Left kidney (tissue), 8 donors: ENCODE measurements at places on chromosomes 4 and X.

DNA sequence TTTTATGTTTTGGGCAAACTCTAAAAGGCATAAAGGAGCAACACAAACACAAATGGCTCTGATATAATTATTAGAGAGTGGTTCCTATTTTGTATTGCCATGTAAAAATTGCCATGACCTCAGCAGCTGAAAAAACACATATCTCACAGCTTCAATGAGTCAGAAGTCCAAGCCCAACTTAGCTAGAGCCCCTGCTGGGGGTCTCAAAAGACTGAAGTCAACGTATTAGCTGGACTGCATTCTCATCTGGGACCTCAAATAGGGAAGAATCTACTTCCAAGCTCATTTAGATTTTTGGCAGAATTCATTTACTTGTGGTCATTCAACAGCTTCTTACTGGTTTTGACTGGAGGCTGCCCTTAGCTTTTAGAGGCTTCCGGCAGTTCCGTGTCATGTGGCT lies 47.4 kb downstream of the FREM3 start:
- DNase-seq, result no peak

- no peak for DNase-seq
Observed at GRCh38 chr4:13347517-13348125, 136.5 kb downstream of the RAB28 start.

GRCh38 chr4:1265351-1265750 lies 16.4 kb upstream of the CTBP1 start:
- no peak for DNase-seq

- DNase-seq, result peak; percentile 54
Observed at GRCh38 chrX:131633285-131633917, 89.5 kb downstream of the OR13H1 start.

DNA sequence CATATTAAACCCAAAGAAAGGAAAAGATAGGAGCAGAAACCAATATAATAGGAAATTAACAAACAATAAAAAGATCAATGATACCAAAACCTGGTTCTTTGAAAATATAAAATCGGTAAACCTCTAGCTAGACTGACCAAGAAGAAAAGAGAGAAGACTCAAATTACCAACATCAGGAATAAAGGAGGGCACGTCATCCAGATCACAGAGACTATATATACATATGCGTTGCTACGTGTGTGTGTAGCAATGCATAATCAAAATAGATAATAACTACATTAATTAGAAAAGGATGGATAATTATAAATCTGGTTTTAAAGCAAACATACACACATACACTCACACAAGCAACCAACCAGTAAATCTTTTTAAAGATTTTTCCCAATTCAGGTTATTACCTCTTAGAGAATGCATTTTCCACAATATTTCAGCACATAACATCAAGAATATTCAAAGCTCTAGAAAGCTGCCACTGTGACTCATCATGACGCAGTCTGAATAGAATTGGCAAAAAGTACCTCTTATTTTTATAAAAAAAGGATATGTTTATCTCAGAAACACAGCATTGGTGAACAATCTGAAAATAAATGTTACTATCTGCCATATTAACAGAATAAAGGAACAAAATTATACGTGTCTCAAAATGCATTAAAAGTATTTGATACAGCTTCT lies 41.4 kb upstream of the USP9X start:
- DNase-seq, result no peak

- DNase-seq, result no peak
Observed at GRCh38 chr4:35106091-35106734, 1138.1 kb downstream of the ARAP2 start.

DNA sequence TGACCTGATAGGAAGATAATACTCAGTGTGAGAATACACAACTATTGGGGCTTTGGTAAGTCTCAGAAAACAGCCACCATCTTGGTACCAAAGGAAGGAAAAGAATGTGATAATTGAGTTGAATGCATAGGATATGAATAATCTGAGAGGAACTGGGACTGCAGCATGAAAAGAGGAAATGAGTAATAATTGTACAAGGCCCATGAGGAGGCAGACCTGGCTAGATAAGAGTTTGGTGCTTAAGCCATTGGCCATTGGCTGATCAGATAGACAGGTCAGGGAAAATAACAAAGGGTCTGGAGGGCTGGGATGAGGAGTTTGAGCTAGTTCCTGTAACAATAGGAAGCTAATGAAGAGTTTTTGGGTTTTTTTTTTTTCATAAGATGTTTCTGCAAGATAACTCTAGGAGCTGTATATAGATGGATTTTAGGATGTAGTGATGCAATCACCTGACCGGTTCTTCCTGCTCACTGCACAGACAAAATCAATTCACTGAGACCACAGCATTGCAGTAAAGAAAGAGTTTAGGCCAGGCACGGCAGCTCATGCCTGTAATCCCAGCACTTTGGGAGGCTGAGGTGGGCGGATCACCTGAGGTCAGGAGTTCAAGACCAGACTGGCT lies 5.3 kb upstream of the TRMT2B start:
- no peak for DNase-seq

DNA sequence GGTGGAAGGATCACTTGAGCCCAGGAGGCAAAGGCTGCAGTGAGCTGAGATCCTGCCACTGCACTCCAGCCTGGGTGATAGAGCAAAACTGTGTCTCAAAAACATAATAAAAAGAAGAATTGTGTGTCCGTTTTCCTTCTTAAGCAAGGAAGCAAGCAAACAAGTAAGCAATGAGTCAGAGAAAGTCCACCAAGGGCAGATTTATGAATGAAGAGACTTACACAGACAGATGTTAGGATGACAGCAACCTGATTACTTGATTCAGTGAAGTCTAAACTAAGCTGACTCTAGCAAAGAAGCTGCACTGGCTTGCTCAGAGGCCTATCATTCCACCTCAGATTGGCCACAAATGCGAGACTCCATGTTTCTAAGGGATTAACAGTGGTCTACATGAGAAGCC lies 34.1 kb upstream of the SCML1 start:
- no peak for DNase-seq

GRCh38 chr4:45349859-45350258 lies 623.5 kb upstream of the GNPDA2 start:
- no peak for DNase-seq

DNA sequence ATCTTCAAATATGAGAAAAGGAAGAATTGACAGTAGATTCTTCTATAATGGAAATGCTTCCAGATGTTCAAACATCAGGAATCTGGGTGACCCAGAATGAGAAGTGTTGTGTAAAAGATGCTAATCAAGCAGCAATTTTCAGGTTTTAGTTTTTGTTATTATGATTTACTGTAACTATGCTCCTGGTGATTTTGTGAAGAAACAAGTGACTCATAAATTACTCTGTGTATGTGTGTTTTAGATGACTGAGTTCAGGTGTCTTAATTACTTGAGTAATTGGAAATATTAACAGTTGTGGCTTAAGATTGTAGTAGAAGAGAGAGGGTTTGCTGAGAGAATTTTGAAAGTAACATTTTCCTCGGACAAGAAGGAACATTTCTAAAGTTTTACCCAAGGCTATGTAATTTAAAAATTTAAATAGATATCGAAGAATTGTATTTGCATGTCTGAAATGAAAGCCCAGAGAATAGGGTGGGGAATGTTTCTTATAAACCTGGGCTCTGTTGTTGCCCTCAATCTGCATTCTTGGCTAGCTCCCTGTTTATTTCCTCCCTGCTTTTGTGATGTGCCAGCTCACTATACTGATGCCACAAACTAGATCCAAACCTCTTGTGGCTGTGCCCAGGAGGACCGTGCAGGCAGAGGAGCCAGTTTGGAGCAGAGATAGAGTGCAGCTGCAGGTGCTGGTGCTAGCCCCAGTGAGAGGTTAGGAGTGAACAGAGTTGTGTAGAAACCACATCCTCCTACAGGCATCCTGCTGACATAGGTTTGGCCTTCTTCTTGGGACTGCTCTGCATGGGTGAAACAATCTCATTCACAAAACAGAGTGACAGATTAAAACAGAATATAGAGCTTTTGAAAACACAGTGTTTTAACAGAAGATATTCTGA lies 25.4 kb upstream of the TNIP3 start:
- DNase-seq, result no peak

DNA sequence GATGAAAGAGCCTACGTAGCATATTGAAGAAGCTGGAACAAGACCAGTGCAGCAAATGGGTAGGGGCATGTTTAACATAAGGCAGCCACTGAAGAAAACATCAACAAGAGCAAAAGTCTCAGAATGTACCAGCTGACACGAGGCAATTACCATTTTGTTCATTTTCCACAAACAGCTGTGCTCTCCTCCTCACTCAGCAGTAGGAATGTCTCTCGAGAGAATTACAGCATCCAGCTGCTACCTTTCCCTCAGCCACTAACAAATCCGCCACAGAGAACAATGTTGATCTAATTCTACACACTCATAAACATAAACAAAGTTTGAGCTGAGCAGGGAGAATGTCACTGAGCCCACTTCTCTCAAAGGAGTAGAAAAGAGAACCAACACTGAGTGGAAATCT lies 68.0 kb downstream of the OPHN1 start:
- peak; percentile 22 for DNase-seq

GRCh38 chr4:76055016-76055415 lies 19.1 kb upstream of the CXCL11 start:
- no peak for DNase-seq

- no peak for DNase-seq
Observed at GRCh38 chr4:151218343-151218742, 58.6 kb upstream of the PRSS48 start.

- no peak for DNase-seq
Observed at GRCh38 chrX:39484159-39485068, 613.3 kb downstream of the BCOR start.

DNA sequence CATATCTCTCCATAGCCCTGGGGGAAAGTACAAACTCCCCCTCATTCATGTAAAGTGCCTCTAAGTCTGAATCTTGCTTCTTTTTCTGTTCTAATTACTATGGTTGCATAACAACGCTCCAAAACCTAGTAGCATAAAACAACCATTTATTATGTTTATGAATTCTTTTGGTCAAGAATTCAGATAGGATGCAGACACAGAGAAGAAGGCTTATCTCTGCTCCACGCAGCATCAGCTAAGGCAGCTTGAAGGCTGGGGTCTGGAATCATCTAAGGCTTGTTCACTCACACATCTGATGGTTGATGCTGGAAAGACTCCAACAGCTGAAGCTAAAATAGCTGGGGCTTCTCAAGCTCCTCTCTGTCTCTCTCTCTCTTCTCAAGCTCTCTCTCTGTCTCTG lies 564.5 kb downstream of the ZNF674 start:
- DNase-seq, result no peak

- DNase-seq, result no peak
Observed at GRCh38 chrX:114058988-114059418, 524.9 kb upstream of the HTR2C start.
